Activated naive CD4-positive, alpha-beta T cell (primary cell): ENCODE measurements at places on chromosomes 1 and 21.

- no peak for DNase-seq
Measured at GRCh38 chr1:15443281-15443680, 5.0 kb downstream of the CTRC start.

GRCh38 chr1:115338457-115338820, 390 bp upstream of the NGF start:
- DNase-seq = no peak

GRCh38 chr1:35666916-35667315, 25.6 kb upstream of the PSMB2 start:
- DNase-seq = no peak

GRCh38 chr1:107647012-107647411, 318.0 kb downstream of the VAV3 start:
- no peak for DNase-seq
